ENCODE measurements at places on chromosomes 16 and 17.
A peak's percentile ranks its signal among the peaks of the same experiment; 100 is the strongest.

GRCh38 chr17:81253358-81254131, 14.4 kb downstream of the NDUFAF8 start:
- H3K4me1 ChIP-seq = peaks cover 11% of the 10 kb centered on the region
- H3K4me3 ChIP-seq = no peak overlapping the region
- H3K27me3 ChIP-seq = no peaks in the 10 kb centered on the region
- H3K27ac ChIP-seq = no peak overlapping the region
- DNase-seq = peak; percentile 57

- peak overlapping the region; percentile 100 for H3K27ac ChIP-seq
- H3K4me3 ChIP-seq = peak overlapping the region; percentile 88
- H3K4me1 ChIP-seq = peaks cover 57% of the 10 kb centered on the region
- DNase-seq = peak; percentile 86
- peaks cover 10% of the 10 kb centered on the region for H3K36me3 ChIP-seq
- no peaks in the 10 kb centered on the region for H3K27me3 ChIP-seq
Observed at GRCh38 chr16:2752850-2753732, 653 bp downstream of the SRRM2 start.

- no peak overlapping the region for H3K27ac ChIP-seq
- no peaks in the 10 kb centered on the region for H3K4me1 ChIP-seq
- H3K36me3 ChIP-seq = no peaks in the 10 kb centered on the region
- no peak overlapping the region for H3K4me3 ChIP-seq
- DNase-seq = no peak
Observed at GRCh38 chr16:22634954-22635353, 124.3 kb downstream of the NPIPB5 start.

DNA sequence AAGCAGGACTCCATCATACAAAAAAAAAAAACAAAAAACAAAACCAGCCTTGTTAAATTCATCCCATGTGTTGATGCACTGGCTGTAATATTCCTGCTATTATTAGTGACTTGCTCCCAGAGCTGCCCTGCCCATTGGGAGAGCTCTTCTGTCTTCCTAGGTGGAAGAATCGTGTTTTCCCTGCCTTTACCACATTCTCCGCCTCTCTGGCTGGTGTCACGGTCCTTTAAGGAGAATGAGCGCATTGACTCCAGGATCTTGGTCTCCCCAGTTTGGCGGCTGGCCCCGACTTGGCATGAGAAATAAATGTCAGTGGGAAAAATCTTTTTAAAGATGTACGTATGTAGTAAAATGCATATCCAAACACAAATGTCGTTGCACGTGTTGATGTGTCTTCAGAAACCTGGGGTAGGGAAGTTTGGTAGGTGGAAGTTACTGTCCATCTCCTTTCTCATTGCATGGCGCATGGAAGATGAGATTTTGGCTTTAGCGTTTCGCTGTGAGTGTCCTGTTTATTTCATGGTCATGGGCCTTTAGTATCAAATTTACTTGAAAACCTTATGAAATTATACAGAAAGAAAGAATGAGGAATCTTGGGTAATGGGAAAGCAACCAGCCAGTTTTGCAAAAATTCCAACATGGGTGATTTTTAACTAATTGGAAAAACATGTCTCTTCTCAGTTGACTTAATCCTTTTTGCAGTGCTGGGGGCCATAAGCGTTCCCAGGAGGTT, 15.5 kb downstream of the RMI2 start:
- peaks cover 28% of the 10 kb centered on the region for H3K27me3 ChIP-seq
- H3K27ac ChIP-seq = no peak overlapping the region
- no peak for DNase-seq
- H3K4me1 ChIP-seq = peaks cover 50% of the 10 kb centered on the region

- no peaks in the 10 kb centered on the region for H3K27me3 ChIP-seq
- no peak overlapping the region for H3K4me3 ChIP-seq
- no peaks in the 10 kb centered on the region for H3K4me1 ChIP-seq
- DNase-seq = no peak
- H3K27ac ChIP-seq = no peak overlapping the region
Observed at GRCh38 chr17:70525961-70526360, 356.6 kb downstream of the KCNJ2 start.

- H3K27me3 ChIP-seq = no peaks in the 10 kb centered on the region
- no peak for DNase-seq
- no peaks in the 10 kb centered on the region for H3K36me3 ChIP-seq
- H3K4me1 ChIP-seq = peaks cover 12% of the 10 kb centered on the region
- peak overlapping the region; percentile 66 for H3K27ac ChIP-seq
Observed at GRCh38 chr16:27561216-27561615, 11.3 kb downstream of the KATNIP start.

DNA sequence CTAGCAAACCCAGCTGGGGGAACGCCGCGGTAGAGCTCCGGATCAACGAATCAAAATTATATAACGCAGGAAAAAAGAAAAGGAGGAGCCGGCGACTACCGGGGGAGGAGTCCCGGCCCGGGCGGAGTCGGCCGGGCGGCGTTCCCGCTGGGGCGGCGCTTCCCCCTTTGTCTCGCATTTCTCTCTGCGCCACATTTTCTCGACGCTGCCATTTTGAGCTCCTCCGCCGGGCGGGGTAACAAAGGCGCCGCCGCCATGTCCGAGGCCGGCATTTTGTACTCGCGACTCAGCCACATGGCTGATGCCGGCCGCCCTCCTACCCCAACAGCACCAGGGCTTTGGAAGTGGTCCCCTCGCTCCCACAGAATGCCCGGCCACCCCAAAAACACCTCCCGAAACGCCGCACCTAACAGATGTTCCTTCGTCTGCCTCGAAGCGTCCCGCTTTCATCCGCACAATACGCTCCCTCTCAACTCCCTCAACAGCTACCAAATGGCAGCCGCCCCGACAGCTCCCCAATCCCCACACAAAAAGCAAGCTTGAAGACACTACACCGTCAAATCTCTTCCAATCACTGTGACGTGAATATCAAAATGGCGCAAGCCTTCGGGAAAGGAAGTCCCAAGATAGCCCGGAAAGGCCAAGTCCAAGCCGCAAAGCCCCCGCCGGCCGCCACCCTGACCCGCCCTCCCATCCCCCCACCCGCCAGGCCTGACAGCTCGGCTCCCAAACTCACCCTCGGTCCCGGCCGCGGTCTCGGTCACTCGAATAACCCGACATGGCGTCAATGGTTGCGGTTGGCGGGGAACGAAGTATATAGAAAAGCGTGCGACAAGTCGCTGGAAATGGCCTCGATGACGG, 519 bp downstream of the DDX5 start:
- DNase-seq = peak; percentile 94
- peaks cover 71% of the 10 kb centered on the region for H3K4me1 ChIP-seq
- peak overlapping the region; percentile 98 for H3K27ac ChIP-seq
- peaks cover 49% of the 10 kb centered on the region for H3K36me3 ChIP-seq
- H3K27me3 ChIP-seq = no peaks in the 10 kb centered on the region

DNA sequence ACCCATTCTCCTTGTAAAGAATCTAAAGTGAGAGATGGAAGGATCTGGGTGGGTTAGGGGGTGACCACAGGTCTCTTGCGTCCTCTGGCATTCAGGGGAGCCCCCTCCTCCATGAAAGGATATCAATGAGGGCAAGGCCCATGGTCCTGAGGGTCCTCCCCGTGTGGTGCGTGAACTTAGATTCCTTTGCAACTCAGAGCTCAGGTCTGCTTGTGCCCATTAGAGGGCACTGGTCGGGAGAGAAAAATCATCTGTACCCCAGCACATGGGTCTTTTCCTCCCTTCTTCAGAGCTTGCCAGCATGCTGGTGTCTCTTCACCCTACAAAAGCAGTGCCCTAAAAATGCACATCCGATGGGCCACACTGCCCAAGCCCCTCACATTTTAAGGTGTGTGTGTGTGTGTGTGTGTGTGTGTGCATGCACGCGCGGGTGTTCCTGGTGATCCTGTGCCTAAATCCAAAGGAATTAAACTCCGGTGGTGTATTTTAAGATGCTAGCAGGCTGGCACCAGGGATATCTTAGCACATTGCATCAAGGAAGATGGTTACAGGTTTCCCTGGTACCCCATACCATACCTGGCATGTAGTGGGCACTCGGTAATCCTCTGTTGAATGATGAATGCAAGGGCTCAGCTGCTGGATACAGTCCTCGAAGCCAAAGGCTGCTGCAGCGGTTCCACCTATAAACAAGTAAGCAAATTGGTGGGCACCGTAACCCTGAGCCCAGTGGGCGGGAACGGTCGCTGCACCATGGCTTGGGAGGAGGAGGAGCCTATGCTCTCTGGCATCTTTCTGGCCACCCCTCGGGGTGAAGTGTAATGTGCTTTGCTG, 4.7 kb downstream of the C1QTNF1 start:
- no peaks in the 10 kb centered on the region for H3K36me3 ChIP-seq
- peaks cover 62% of the 10 kb centered on the region for H3K27me3 ChIP-seq
- DNase-seq = no peak
- H3K4me3 ChIP-seq = no peak overlapping the region

DNA sequence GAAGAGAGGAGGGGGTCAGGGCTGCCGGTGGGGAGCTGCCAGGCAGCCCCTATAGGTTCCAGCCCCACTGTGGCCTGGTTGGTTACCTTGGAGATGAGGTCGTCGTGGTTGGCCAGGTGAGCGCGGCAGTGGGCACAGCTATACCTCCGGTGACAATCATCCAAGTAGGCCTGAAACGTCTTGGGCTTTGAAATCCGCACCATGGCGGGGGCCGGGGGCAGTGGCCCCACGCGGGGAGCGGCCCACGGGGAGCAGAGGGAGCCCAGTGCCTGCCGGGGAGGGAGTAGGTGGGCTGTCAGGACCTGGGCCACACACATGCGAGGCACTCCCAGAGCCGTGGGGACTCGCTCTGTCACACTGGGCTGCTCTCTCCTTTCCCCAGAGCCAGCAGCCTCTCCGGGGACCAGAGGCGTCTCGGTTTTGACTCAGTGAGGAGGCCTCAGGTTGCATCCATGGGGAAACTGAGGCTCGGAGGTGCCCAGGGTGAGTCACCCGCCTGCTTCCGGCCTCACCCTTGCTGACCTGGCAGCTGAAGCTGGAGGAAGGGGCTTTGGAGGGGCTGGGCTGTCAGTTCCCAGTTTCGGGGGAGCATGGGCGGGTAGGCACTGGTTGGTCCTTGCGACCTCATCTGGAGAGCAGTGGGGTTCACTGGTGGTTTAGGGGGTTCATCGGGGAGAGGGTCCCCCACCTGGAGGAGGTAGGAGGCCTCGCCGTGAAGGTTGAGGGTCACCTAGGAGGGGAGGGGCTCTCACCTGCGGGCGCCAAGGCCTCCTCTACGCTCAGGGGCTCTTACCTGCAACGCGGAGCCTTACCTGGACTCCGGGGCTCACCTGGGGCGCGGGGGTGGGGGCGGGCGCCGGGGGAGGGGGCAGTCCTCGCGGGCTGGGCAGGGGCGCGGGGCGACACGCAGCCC, 591 bp downstream of the YPEL3 start:
- H3K4me1 ChIP-seq = peaks cover 56% of the 10 kb centered on the region
- H3K36me3 ChIP-seq = peaks cover 5% of the 10 kb centered on the region
- DNase-seq = no peak
- H3K27me3 ChIP-seq = no peaks in the 10 kb centered on the region
- H3K4me3 ChIP-seq = peak overlapping the region; percentile 84

DNA sequence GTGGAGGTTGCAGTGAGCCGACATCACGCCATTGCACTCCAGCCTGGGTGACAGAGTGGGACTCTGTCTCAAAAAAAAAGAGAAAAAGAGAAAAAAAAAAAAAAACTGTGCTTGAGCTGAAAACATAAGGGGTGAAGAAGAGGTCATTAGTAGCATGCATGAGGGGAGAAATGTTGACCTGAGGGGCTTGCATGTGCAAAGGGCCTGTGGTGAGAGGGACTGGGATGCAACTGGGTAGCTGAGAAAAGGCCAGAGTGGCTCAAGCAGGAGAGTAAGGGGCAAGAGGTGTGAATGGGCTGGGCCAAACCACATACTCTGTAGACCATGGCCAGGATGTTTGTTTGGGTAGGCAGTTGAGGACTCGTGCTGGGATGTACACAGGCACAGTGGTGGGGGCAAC, 3.4 kb downstream of the KIF19 start:
- H3K4me1 ChIP-seq = peaks cover 24% of the 10 kb centered on the region
- H3K27ac ChIP-seq = no peak overlapping the region
- no peaks in the 10 kb centered on the region for H3K36me3 ChIP-seq
- DNase-seq = no peak
- no peak overlapping the region for H3K4me3 ChIP-seq

All from stomach (tissue), 19 donors.